Epithelial cell of proximal tubule (primary cell): ENCODE measurements at places on chromosomes 4 and X.

DNA sequence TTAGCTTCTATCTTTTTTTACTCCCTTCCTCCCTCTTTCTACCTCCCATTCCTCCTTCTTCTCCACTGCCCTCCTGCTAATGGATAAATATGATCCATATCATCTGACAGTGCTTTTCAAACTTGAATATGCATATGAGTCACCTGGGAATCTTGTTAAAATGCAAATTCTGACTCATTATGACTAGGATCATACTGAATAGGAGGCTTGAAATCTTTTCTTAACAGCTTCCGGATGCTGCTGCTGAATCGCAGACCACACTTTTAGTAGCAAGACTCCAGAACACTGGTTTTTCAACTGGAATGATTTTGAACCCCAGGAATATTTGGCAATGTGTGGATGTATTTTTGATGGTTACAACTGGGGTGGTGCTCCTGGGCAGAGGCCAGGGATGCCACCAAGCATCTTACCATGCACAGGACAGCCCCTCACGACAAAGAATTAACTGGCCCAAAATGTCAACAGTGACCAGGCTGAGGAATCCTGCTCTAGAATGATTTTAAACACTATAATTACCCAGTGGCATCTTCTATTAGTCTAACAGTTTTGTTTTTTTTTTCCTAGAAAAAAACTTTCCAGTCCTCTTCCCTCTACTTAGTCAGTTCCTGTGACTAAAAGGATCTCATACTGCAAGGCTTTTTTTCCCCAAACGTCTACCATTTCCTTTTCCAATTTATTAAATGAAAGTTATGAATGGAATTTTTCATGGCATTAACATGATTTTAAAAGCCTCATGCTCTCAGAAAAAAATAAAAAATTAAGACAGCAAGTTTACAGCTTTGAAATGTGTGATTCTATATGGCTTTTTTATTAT is 10.6 kb upstream of the PYURF start:
- no peak for DNase-seq

DNA sequence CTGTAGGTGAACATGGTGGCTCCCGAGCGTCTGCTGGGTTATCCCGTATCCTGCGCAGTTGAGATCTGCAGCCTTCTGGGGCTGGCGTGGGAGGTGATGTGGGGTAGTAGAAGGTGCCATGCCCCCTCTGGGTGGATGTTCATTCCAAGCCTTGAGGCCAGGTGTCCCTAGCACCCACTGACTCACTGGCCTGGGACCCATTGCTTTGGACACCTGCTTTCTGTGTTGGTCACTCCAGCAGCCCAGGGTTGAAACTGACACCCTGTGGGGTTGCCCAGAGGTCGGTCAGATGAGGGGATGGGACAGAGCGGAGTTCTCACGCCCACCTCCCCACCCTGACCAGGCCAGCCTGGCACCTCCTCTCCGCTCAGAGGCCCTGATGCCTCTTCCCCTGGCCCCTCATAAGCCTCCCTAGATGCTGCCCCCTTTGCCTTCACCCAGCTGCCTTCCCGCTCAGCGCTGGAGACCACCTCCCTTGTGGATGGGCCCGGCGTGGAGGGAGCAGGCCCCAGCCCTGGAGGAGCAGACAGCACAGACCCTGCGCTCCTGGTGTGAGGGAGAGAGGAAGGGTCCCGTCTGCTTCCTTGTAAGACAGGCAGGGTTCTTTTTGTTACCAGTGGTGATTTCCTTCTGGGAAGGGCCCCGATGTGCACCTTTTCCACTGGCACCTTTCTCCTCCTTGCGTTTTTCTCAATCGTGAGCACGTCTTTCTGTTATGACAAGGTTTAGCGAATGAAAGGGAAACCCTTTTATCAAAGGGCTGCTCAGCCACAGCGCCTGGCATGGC is 2.0 kb downstream of the DOK7 start:
- DNase-seq, result no peak

- DNase-seq, result no peak
Observed at GRCh38 chrX:153642655-153643430, 4.2 kb upstream of the DUSP9 start.

- no peak for DNase-seq
Observed at GRCh38 chr4:87745064-87745807, 54.1 kb upstream of the IBSP start.

- no peak for DNase-seq
Observed at GRCh38 chr4:59664771-59665170, 1535.4 kb upstream of the ADGRL3 start.

DNA sequence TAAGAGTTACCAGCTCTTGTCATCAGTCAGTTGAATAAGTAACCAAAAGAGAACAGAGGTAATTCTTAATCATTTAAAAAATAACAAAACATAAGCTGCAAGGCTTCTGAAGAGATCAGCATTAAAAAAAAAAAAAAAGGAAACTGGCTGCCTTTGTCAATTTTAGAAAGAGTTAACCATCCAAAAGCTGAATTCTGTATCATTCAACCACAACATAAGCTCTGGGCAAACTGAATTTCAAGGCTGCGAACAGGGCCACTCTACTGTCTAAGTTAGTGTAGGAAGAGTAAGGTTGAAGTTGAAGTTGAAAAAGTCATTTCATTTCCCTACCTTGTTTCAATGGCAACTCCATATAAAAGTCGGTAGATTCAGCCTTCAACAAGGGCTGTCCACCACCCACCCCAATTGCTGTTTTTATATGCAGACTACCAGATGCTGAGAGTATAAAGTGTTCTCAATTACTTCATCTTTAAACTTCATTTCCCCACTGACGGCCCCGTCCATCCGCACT is 1.1 kb upstream of the LIN54 start:
- no peak for DNase-seq

DNA sequence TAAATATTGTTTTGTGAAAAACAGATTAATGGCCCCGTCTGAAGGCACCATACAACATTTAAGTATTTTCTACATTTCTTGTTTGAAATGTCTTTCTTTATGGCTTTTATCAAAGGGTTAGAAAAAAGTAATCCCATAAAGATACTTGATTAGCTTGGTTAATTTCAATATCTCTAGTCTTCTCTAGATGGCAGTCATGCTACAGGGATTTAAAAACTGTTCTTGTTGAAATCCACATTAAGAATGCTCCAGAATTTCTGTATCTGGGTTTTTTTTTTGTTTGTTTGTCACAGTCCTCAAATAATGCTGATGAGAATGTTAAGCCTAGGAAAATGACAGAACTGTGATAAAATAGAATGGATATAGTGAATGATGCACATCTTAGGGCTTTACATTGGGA is 109.0 kb upstream of the AADAT start:
- no peak for DNase-seq

- no peak for DNase-seq
Observed at GRCh38 chrX:87105131-87105530, 412.5 kb upstream of the KLHL4 start.

- no peak for DNase-seq
Observed at GRCh38 chr4:1359976-1360375, 13.0 kb downstream of the UVSSA start.

- no peak for DNase-seq
Observed at GRCh38 chr4:6200922-6201362, 593 bp upstream of the JAKMIP1 start.

GRCh38 chr4:151604238-151604637 is 156.6 kb downstream of the GATB start:
- no peak for DNase-seq

DNA sequence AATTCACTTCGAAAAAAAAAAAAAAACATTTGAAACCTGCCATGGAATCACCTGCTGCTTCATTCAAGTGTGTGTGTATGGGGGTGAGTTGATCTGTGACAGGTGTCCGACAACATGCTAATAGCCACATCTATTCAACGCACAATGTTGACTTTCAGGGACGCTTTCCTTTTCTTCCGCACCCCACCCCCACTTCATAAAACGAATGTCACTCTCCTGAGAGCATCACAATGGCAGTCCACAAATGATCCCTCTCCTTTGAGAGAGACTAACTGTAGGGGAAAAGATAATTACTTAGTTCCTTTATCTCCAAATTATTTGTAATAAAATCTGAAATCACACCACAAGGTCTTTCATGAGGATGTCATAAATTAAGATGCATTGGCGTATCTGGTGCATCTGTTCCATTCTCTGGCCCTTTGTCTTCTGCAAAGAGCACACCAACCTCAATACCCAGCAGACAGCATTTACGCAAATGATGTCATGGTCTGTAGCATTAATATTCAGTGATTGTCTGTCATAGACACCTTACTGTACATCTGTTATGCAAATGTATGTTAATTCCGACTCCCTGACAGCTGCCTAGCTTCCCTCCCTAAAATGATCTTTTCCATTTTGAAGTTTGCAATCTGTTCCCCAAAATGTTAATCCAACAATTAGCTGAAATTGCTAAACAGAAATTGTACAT is 640.0 kb upstream of the BOD1L1 start:
- DNase-seq, result no peak

DNA sequence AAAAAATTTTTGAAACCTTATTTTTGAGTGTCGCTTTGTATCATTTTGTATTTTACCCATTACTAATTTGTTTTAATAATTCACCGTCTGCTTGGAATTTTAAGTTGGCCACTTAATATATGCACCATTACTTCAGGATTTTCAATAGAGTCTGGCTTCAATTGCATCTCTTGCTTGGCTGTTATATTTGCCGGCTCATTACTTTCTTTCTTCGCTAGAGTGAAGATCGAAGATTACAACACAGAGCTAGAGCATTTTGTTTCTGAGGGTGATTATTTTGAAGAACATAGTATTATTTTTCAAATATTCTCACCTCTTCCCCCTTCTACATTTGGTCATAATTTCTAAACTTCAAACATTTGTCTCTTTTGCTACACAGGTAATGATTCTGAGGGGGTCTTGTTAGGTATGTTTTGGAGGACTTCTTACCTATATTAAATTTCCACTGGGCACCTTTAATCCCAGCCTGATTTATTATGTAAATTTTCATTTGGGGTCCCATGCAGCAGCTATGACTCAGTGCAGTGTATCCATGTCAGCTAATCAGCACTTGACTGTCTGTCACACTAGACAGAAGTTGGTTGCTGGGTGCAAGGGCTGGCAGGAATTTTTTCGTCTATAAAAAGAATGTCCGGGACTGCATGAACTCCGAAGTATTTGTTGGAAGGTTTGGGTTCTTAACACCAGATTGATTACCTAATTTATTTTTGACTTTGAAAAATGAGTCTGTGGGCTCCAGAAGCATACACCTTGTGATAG is 18.6 kb downstream of the TBC1D1 start:
- DNase-seq, result no peak

DNA sequence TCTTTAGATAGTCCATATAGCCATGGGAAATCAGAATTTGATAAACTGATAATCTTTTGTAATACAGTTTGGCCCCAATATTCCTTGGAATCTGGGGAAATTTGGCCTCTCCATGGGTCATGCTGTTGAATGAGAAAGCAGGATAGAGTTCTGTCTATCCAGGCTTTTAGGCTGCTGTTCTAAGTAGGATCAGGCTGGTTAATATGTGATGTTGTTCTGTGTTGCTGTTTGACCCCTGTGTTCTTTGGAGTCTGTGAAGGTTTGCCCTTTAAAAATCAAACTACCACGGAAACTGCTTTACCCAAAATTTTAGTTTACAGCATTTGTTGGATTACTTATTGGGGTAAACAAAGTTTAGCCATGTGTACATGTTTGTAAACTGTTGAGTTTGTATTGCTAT is 114.5 kb downstream of the ZNF330 start:
- DNase-seq, result no peak

DNA sequence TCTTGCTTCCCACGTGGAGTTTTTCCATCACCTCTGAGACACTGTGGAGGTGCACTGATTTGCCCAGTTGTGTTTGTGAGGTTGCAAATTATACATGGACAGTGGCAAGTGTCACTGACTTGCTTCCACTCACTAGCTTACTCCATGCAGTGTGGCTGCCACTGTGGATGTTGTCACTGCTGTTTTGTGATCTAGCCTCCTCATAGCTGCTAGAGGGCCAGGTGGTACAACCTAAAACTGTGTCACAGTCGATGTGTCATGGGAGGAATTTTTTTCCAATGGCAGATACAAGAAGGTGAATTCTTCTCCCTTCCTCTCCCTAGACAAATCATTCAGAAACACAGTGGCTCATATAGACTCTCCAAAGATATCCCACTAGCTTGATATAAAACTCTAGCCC is 37.5 kb upstream of the TMPRSS11F start:
- no peak for DNase-seq

- no peak for DNase-seq
Observed at GRCh38 chr4:79852305-79852730, 220.7 kb downstream of the ANTXR2 start.

GRCh38 chr4:158374318-158374717 is 147.4 kb upstream of the RXFP1 start:
- DNase-seq, result no peak

DNA sequence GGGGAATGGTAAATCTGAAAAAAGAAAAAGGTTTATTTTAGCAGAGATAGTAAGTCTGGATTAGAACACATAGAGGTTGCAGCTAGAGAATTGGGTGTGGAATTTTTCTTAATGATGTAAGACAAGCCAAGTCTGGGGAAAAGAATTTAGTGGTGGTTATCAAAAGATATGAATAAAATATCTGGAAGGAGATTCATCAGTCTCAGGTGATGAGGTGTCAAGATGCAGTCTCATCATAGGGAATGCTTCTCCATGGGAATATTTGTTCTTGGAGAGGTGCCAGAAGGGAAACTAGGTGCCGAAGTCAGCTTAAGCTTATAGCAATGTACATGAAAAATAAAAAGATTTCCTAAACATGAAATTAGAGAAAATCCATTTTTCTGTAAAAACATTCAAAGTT is 504.1 kb upstream of the NR3C2 start:
- no peak for DNase-seq

DNA sequence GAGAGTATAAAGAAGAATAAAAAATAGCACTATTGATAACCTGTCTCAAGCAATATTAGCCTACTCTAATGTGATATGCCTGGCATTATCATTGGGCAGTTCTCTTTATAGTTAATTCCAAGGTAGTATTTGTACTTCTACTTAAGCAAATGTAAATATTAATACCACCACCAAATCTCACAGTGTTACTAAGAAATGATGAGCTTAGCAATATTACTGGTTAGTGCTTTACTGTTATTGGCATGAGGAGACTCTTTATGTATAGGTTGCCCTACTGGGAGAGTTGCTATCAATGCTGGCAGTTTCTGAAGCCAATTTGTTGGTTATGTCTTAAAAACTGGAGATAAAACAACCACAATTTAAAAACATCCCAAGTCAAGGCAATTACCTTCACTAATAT is 155.7 kb downstream of the CDS1 start:
- DNase-seq, result no peak

DNA sequence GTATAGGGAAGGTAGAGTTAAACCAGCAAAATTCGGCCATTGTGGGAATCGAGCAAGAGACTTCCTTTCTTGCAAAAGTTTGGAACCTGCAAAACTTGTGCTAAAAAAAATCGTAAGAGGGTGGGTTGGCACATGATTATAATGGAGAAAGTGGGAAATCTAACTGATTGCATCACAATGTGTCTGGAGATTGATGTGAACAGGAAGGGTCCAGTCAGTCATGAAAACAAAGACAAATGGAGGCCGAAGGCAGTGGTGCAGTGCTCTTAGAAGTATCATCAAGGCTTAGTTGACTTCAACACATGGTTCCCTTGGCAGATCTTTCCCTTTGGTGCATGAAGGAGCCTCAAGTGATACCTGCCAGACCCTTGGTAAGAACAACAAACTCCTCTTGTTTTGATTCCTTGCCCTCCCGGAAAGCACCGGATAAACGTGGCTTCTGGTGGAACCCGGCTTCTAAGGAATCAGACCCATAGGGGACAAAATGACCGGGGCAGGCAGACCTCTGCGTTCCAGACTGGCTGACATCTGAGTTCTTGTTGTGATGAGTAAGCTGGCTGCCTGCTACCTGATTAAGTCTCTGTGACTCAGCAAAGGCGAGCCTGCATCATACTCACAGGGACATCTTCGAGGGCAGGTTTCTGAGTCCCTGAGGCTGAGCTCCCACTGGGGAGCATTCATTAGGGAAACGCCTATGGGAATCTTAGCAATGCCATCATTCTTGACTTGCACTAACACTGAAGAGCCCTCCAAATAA is 87.7 kb upstream of the MAP3K15 start:
- peak; percentile 18 for DNase-seq
